ENCODE measurements at places on chromosomes 4 and X.

GRCh38 chr4:186651624-186652023 is 72.0 kb downstream of the FAT1 start:
- no peak for DNase-seq

DNA sequence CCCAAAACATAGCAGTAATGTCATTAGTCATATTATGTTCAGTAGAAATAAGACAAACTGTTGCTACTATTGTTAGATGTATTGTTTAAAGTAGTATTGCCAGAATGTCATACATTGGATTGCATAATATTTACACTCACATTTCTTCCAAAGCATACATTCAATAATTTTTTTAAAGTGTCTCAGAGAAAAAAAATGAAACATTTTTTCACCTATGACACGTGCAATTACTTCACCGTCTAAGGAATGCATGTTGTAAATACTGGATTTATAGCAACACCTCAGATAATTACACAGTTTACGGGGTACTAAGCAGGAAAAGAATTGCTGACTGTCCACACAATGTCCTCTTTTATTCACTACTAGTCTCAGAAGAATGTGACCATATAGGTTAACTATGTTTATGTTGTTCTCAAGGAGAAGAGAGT is 162.1 kb downstream of the PCDH18 start:
- DNase-seq = no peak

DNA sequence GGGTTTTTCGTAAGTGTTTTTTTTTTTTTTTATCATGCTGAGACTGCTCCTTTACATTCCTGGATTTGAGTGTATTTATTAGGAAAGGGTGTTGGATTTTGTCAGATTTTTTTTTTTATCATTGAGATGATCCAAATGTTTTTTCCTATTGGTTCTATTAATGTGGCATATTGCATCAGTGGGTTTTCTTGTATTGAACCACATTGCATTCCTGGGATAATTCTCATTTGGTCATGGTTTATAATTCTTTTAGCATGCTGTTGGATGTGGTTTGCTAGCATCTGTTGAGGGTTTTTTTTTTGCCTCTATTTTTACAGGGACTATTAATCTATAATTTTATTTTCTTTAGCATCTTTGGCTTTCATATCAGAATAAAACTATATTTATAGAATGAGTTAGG is 28.8 kb downstream of the COL4A5 start:
- no peak for DNase-seq

DNA sequence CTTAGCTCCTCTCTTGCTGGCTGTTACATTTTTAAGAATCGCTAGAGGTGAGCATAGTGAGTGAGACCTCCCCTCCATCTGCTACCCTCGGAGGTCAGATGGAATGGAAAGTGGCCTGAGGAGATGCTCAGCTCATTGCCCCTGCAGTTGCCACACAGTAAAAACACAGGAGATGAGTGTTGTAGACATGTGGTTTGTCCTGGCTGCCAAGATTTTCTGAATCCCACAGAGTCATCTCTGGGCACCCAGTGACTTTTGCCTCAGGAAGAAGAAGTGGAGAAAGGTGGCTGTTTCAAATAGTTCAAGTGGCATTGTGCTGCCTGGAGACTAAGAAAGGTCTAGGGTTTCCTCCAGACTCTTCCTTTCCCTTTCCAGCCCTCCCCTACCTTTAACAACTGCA is 271.0 kb downstream of the STK32B start:
- no peak for DNase-seq

DNA sequence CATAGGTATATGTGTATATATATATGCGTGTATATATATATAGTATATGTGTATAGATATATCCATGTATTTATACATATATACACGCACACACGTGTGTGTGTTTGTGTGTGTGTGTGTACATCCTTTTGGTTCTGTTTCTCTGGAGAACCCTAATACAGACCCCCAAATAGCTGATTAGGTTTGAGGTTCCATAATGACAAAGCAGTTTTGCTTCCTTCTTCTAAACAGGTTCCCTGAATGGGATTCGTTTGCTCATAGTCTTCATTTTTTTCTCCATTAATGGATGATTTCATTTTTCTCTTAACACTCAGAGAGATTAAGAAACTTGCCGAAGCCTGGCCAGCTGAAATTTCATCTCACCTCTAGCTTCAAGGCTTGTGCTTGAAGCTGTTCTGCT is 234.0 kb upstream of the BCOR start:
- no peak for DNase-seq

DNA sequence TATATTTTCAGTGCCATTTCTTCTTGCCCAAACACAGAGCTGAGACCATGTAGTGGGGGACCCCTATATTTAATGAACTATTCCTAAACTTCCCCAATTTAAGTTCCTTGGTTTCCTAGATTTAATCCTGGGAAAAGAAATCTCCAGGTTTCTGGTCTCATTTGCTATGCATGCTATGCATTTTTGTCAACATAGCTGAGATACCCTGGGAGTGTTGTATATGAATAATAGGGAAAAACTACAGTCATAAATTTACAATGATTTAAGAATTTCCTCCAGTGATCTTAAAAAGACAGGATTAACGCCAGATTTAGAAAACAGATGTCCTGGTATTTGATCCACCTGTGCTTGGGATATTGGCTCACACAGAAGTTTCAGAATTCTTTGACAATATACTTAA is 136.8 kb upstream of the RAPGEF2 start:
- DNase-seq = no peak

DNA sequence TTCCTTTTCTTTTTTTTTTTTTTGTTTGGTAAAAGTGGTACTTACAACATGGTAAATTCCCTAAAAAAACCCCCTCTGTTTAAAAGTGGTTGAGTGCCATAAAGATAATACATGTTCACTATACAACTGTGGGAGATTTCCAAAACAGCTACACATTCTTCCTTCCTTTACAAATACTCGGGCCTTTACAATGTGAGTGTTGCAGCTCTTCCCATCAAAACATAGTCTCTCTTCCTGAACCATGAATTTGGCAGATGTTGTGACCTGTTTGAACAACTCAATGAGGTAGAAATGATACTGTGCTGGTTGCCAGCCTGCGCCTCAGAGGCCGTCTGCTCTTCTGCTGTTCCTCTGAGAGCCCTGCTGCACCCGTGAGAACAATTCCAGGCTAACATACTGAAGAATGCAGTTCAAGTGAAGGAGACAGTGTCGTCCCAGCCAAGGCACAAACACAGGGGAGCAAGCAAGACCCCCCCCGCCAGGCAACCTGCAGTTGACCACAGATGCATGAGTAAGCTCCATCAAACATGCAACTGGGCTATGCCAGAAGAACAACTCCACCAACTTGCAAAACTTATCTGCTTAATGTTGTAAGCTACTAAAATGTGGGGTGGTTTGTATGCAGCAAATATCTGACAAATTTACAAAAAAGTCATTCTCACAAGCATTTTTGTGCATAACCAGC is 645.0 kb downstream of the PCDH7 start:
- no peak for DNase-seq

- DNase-seq = no peak
Observed at GRCh38 chr4:159042868-159043267, 60.0 kb upstream of the RAPGEF2 start.

- no peak for DNase-seq
Observed at GRCh38 chr4:141645611-141646340, 9.4 kb downstream of the IL15 start.

- DNase-seq = no peak
Observed at GRCh38 chrX:29490606-29491005, 724.8 kb upstream of the MAGEB2 start.

GRCh38 chrX:78042601-78043000 is 61.4 kb upstream of the PGK1 start:
- no peak for DNase-seq

GRCh38 chr4:89279385-89279784 is 28.2 kb downstream of the GPRIN3 start:
- no peak for DNase-seq

DNA sequence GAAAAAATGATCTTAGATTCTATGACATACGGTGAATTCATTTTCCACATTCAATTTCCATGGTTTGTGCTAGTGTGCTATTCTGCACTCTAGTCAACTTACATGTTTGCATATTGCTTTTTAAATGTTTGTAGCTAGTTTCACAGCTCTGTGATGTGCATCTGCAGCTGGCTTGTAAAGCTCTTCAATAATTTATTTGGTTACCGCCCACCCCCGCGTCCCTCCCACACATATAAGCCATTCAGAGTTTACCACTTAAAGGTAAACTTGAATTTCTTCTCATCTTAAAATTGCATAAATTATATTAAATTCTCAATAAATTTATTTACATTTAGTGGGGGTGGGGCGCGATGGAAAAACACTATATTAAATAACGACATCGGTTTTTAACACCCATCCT is 291 bp upstream of the NBDY start:
- DNase-seq = peak; percentile 16

GRCh38 chrX:79110731-79111130 is 33.8 kb upstream of the GPR174 start:
- DNase-seq = no peak

- DNase-seq = no peak
Observed at GRCh38 chr4:102815981-102816380, 11.4 kb downstream of the UBE2D3 start.

DNA sequence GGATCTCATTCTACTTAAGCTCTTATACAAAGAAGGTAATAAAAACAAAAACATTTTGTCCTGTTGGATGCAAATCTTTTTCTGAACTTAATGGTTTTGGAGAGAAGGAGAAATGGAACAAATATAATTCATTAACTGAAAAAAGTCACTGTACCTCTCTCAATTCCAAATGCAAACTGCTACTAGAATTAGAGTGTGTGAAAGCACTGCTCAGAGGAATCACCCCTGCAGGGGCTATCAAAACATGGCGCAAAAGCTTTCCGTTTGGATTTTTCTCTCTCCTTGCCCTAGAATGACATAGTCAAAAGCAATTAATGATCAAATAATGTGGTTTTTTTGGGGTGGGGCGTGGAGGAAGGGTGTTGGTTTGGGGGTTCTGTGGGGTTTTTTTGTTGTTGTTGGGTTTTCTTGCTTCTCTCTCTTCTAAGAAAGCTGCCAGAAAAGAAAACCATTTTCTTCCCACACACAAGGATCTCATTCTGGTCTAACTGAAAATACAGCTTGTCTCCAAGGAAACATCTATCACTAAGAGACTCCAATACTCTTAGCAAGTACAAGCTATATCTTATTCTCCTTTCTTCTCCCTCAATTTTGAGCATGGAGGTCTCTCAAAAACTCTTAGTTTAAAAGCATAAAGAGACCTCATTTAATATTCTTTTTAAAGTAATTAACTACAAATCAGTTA is 41.6 kb downstream of the USP46 start:
- DNase-seq = no peak

DNA sequence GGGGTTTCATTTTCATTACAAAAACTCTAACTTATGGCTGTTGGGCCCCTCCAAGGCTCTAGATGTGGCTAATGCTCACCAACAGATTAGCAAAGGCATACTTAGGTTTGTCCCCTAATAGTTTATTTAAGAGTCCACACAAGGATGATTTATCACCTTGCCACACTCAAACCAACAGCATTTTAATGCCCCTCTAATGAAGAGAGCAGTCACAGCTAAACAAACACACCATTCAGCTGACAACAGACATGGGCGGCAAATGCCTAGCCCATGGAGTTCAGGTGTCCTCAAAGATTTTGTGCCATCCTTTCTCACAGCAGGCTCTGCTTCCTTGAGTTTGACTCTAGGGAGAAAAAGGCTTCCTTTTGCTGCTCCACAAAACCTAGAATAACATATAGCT is 61.8 kb upstream of the CITED1 start:
- DNase-seq = no peak
